ENCODE measurements at places on chromosomes 16 and 17. TPM values are rescaled to one million over a fixed set of nuclear protein-coding genes. Genes with fewer than 3 reads are reported as not detected.

Gene DRC3
- 1.4 TPM for polyA plus RNA-seq

Gene PRKAR1A
- 55.8 TPM for polyA plus RNA-seq

Gene PLK1
- polyA plus RNA-seq: 16.3 TPM

Gene ITGA2B
- 0.27 TPM for polyA plus RNA-seq

Gene TSPAN10
- polyA plus RNA-seq: 0.56 TPM

Gene ABAT
- 4.6 TPM for polyA plus RNA-seq

Gene MED13
- 6.5 TPM for polyA plus RNA-seq

Gene NSF
- polyA plus RNA-seq: 16.4 TPM

Gene CCL1
- not detected for polyA plus RNA-seq

Gene OR3A3
- polyA plus RNA-seq: not detected

Gene SMIM36
- polyA plus RNA-seq: not detected

Gene LITAFD
- not detected for polyA plus RNA-seq

Gene MARCHF10
- polyA plus RNA-seq: 0.10 TPM

Gene KRT31
- 3.8 TPM for polyA plus RNA-seq

Gene KRT40
- polyA plus RNA-seq: 0.18 TPM

Gene AIPL1
- not detected for polyA plus RNA-seq

Gene ANKRD40CL
- polyA plus RNA-seq: not detected

Gene CFAP97D1
- 0.01 TPM for polyA plus RNA-seq

Gene TPSD1
- polyA plus RNA-seq: 1.5 TPM

Gene PIMREG
- polyA plus RNA-seq: 4.0 TPM

Gene TAT
- not detected for polyA plus RNA-seq

Gene OR1A1
- not detected for polyA plus RNA-seq

Gene HS3ST3A1
- polyA plus RNA-seq: 1.7 TPM

Gene OR3A2
- not detected for polyA plus RNA-seq

Gene TP53TG3D
- polyA plus RNA-seq: 1.0 TPM

Gene ACSM2A
- polyA plus RNA-seq: not detected

Gene CD68
- 62.4 TPM for polyA plus RNA-seq

Gene NOL3
- 59.0 TPM for polyA plus RNA-seq

Gene ASGR1
- 2.0 TPM for polyA plus RNA-seq

Gene ATP1B2
- 0.51 TPM for polyA plus RNA-seq

Gene NXPH3
- 2.2 TPM for polyA plus RNA-seq

Gene PIRT
- polyA plus RNA-seq: not detected

Gene CNTNAP1
- 1.3 TPM for polyA plus RNA-seq

Gene GCGR
- 0.11 TPM for polyA plus RNA-seq

Gene GUCY2D
- 0.59 TPM for polyA plus RNA-seq

Gene SPATA32
- not detected for polyA plus RNA-seq

Gene CCT6B
- polyA plus RNA-seq: 1.0 TPM

Gene PRM2
- not detected for polyA plus RNA-seq

Gene NFAT5
- polyA plus RNA-seq: 2.7 TPM

Gene DPEP2
- 0.41 TPM for polyA plus RNA-seq

Gene MPP2
- 0.39 TPM for polyA plus RNA-seq

Gene HAPSTR1
- polyA plus RNA-seq: 14.2 TPM

Gene GAS2L2
- 0.01 TPM for polyA plus RNA-seq

Gene IL17C
- polyA plus RNA-seq: 0.59 TPM

Gene TBC1D3D
- polyA plus RNA-seq: 3.7 TPM

Gene ADAM11
- polyA plus RNA-seq: 0.55 TPM

Gene PPP1R1B
- polyA plus RNA-seq: 0.43 TPM

Gene CDRT15L2
- not detected for polyA plus RNA-seq

Gene NOTUM
- 0.07 TPM for polyA plus RNA-seq

Gene CD79B
- 1.2 TPM for polyA plus RNA-seq

Gene FADS6
- polyA plus RNA-seq: 2.6 TPM

Gene OTOA
- polyA plus RNA-seq: not detected

Gene TP53TG3C
- 0.28 TPM for polyA plus RNA-seq

Gene KCNJ2
- 1.9 TPM for polyA plus RNA-seq

Gene MT1M
- polyA plus RNA-seq: 9.1 TPM
